Activated T-cell treated with anti-CD3 and anti-CD28 coated beads for 1 hour (primary cell): ENCODE measurements at places on chromosomes 11 and 22.

GRCh38 chr11:32229576-32230240, 138.8 kb downstream of the RCN1 start:
- DNase-seq, result no peak

GRCh38 chr22:40122792-40123191, 54.9 kb upstream of the TNRC6B start:
- DNase-seq, result no peak

GRCh38 chr11:105790840-105791239, 181.0 kb downstream of the GRIA4 start:
- no peak for DNase-seq

GRCh38 chr11:14542324-14542723, 22.1 kb upstream of the PSMA1 start:
- no peak for DNase-seq

DNA sequence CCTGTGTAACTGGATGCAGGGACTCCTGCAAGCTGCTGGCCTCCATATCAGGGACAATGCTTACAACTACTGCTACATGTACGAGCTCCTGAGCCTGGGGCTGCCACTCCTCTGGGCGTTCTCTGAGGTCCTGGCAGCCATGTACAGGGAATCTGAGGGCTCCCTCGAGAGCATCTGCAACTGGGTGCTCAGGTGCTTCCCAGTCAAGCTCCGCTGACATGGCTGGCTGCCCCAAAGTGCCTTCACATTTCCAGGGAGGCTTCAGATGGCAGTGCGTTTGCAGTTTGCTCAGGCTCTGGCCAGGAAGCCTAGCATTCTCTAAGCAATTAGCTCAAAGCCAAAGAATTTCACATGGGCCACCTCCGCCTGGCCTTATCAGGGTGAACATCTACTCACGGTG, 117.4 kb upstream of the PARVA start:
- DNase-seq, result no peak

- DNase-seq, result no peak
Measured at GRCh38 chr11:44681698-44682097, 45.1 kb upstream of the TSPAN18 start.

- no peak for DNase-seq
Measured at GRCh38 chr22:45612451-45612901, 59.2 kb upstream of the ATXN10 start.

- no peak for DNase-seq
Measured at GRCh38 chr22:35995348-35995747, 33.3 kb downstream of the RBFOX2 start.

DNA sequence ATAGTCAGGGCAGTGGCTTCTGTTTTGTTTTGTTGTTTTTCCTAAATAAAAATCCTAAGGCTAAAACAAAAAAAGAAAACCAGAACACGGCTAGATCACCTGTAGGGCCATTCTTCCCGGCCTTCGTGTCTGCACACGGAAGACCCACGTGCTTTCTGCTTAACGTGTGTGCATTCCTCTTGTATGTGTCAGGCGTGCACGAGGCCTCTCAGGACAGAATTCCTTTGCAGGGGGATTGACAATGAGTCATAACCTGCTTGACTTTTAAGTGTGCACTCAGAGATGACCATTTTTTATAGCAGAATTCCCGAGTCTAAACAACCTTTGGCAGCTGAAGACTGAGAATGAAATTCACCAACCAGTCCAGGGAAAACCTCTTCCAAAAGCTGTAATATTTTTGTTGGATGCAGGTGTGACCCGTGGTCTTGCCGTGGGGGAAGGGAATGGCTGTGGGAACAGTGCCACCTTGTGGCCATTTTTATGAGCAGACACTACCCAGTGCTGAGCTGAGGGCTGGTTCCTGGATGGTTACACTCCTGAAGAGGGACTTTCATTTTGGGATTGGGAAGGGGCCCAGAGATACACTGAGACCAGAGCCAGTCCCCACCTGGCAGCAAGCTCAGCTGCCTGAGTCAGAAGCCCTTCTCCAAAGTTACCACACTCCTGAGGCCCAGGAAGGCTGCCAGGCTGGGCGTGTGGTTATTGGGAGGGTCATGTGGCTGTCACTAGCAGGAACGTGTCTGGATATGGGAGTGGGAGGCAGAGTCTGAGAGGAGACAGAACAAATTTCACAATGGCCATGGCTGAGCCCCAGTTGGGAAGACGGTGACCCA, 35.7 kb upstream of the DKK3 start:
- peak; percentile 45 for DNase-seq

DNA sequence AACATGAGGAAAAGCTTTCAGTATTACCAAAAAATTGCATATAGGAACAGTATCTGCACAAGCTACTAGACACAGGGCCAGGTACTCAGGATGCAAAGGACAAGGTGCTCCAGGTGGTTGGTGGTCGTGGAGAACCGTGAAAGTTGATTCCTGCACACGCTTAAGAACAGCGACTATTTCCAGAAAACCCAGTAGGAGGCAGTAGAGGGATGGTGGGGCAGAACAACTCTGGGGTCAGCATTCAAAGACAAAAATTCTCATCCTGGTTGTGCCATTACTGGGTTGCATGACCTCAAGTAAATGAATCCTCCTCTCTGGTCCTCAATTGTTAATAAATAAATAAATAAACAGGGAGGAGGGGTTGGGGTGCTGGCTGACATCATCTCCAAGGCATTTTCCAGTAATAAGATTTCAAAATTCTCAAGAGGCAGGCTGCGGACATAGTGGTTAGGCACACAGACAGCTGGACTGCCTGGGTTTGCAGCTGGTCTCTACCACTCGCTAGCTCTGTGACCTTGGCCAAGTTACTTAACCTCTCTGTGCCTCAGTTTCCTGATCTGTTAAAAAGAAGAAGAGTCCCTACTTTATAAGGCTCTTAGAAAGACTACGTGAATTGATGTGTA, 89.6 kb downstream of the ISX start:
- DNase-seq, result no peak

- no peak for DNase-seq
Measured at GRCh38 chr11:87031433-87032170, 6.1 kb upstream of the TMEM135 start.

DNA sequence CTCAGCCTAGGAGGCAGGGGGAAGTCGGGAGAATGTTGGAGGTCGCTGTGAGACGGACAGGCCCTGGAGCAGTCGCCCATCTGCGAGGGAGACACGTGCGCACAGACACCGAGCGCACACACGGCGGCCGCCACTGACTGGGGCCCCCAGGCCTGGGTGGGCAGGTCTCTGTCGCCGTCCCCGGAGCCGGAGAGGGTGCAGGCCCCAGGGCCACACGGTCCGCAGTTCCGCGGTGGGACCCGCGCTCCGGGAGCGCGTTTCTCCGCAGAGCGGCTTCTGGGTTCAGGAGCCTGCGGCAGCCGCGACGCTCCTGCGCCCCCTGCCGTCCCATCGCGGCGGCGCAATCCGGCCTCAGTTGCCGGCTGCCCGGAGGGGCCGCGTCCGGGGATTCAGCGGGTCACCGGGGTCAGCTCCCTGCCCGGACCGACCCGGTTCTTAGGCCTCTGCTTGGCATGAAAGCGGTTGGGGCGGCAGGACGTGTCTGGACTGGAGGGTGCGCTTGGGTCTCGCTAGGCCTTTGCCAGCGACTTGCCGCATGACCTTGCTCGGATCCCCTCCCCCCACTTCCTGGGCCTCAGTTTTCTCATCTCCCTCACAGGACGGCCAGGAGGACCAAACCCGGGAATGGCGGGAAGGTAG, 31.2 kb downstream of the PDE2A start:
- DNase-seq, result peak; percentile 46

DNA sequence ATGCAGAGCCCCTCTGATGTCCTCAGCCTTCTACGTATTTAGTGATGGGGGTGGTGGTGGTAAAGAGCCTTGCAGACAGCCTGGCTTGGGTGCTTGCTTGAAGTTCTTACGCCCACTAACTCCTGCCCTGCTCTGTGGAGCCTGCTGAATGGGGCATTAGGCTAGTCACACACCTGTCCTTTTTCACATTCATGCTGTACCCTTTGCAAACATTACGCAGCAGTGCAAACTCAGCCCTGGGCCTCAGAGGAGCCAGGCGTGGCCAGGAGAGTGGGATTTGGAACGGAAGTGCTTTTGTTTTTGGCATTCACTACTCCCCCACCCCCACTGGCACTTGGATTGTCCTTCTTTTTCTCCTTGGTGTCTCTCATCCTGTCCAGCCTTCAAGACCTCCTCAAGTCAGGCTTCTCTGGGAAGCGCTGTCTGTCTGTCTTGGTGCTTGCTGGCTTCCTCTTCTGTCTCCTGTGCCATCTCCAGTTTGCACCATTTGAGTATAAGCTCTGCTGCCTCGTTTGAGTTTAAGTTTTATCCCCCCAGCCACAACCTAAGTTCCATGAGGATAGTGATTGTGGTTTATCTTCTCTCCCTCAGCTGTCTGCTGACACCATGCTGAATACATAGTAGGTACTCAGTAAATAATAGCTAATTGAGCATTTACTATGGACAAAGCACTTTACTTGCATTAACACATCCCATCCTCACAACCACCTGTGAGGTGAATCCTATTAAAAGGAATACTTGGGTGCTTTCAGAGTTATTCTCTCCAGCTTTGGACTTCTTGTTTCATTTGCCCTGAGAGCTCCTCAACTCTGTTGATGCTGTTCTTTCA, 26.7 kb downstream of the ZBTB16 start:
- no peak for DNase-seq

DNA sequence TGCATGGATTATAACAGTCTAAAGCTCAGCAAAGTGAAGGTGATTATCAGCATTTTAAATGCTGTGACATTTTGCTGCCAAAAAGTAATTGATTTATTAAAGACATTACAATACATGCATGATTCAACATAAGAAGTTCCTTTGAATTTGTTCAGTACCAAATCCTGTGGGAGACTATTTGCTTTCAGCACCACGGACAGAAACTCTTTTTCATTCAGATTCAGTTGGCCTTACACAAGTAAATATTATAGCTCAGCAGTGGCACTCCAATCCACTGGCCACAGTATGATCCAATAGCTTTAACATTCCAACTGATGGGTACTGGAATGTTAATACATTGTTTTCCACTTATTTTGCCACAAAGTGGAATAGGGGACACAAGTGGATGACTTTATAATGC, 806.7 kb downstream of the NTM start:
- no peak for DNase-seq

- no peak for DNase-seq
Measured at GRCh38 chr11:62854013-62854824, 14.8 kb upstream of the WDR74 start.

DNA sequence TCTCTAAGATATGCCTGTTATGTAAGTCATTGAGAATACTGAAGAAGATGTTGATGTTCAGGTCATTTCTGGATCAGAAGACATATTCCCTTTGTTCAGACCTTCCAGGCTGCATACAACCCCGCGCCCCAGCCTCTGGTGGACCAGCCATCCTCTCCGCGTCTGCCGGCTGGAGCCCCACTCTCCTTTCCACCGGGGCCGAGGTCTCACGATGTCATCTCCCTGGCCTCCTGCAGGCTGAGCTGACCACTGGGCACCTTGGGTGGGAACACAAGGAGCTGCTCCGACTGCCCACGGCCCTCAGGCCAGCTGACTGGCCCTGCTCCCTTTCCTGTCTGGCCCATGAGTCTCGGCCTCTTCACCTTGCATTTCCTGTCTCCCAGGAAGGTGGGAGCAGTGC, 124.6 kb downstream of the SHANK2 start:
- DNase-seq, result no peak

DNA sequence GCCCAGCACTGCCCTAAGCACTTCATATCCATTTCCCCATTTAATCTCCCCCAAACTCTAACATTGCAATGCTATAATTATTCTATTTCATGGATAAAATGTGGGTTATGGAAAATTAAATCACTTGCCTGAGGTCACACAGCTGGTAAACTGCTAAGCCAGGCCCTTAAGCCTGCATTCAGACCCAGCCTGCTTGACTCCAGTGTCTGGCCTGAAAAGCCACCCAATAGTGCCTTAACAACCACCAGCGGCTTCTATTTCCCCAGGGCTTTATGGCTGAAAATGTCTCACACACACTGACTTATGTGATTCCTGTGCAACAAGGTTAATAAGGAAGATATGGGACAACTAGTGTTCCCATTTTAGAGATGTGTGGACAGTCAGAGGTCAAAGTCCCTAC, 178.5 kb upstream of the SNX19 start:
- DNase-seq, result no peak

DNA sequence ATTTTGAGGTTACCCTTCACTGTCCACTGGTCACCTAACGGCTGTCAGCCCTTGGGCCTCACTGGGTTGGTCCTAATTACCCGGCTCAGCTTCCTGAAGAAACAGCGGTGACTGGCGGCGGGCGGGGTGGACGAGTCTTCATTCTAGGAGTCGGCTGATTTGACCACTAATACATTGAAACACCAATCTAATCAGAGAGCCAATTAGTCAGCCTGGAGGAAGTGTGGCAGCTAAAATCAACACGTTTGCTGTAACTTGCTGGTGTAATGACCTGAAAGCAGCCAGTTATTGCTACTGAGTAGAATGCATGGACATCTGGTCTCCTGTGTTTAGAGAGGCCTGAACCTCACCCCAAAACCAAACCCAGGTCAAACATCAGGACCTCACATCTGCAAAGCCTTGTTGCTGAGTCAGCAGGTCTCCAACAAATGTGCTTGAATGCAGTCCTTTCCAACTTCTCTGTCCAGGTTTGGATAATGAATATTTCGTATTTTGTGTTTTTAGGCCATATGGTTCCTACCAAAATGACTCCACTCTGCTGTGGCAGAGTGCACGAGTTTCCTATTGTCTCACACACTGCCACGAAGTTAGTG, 496.4 kb downstream of the BRD1 start:
- DNase-seq, result no peak

DNA sequence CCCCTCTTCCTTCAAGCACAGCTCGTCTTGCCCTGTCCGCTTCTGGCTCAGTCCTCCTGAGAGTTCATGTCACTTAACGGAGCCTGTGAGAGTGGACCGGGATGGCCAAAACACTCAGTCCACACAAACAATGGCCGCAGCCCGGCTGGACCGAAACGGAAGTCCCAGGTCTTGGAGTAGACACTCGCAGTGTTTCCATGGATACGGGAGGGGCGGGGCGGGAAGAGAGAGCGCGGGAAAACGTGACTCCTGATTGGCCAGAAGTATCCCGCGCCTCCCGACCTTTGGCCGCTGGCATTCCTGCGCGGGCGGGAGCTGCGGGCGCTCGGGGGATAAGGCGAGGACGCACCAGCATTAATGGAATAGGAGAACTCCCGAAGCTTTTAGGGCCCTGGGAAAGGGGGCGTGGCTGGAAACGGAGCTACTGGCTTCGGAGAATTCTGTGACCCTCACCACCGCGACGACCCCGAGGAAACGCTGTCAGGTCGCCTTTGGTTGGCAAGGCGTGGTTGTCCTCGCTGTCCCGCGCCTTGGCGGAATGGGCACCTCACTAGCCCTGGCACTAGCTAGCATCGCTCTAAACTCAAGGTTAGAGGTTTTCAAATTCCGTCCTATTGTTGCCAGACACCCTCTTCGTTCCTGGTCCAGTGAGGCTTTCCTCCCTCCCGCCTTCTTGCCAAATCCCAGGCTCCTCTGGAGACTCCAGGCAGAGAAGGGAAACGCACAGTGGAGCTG, at the start of the genes NLRP14 and ZNF214:
Gene NLRP14, plus strand, starts transcription at position 297 of the 735 bp plus-strand sequence. CDS start 18,108 bp downstream, outside the sequence.
Gene ZNF214, minus strand, starts transcription at position 164 of the 735 bp plus-strand sequence. CDS start 17,511 bp downstream, outside the sequence.
- no peak for DNase-seq

- DNase-seq, result peak; percentile 81
Measured at GRCh38 chr22:37166675-37167066, 17.0 kb upstream of the IL2RB start.

GRCh38 chr11:46381819-46382645, 563 bp downstream of the MDK start:
- no peak for DNase-seq
